ENCODE measurements at places on chromosomes 3 and 15.

GRCh38 chr3:145760036-145760435 lies 400.9 kb downstream of the PLOD2 start:
- DNase-seq = no peak

DNA sequence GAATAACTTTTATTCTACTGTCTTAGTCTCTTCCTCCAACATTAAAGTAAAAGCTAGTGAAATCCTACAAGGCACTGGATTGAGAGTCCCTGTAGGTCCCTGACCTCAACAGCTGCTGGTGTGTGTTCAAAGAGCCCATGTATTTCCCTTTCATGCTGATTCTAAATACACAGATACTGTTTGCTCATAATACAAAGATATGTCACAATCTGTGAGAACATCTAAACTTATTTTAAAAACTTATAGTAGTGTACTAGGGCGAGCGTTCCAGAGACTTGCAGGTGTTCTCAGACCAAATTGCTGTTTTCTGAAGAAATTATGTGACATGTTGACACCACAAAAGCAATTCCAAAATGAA lies 145.9 kb upstream of the LIPC start:
- DNase-seq = no peak

- DNase-seq = no peak
Measured at GRCh38 chr3:4503050-4503449, 9.9 kb downstream of the ITPR1 start.

- DNase-seq = no peak
Measured at GRCh38 chr15:58467722-58468423, 36.1 kb downstream of the LIPC start.

DNA sequence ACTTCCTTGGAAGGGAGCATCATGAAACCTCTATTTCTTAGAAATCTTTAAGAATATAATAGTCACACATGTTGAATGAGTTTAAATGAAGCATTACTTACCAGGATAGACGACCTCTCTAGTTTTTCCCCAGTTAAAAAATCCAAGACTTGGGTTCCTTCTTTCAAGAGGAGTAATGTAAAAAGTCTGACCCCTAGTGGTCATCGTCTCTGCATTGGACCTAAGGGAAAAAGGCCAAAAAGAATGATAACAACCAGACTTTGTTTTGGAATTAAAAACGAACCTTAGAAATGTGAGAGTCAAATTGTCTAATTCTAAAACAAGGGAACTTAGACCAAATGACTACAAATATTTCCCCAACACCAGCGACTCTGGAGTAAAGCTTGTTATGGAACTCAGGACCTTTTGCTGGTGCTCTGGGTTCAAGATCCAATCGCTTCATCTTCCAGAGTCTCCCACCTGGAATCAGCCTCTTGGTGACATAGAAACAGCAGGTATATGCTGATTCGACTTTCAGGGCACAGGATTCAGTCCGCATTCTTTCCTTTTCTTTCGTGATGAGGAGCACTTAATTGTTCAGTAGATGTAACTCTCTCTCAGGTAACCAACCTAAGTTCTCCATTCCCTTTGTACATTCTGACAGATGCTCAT lies 214.8 kb upstream of the TPRG1 start:
- DNase-seq = no peak

- no peak for DNase-seq
Measured at GRCh38 chr15:70227147-70227546, 129.4 kb upstream of the TLE3 start.

- no peak for DNase-seq
Measured at GRCh38 chr3:131194816-131195215, 168.1 kb downstream of the NEK11 start.

DNA sequence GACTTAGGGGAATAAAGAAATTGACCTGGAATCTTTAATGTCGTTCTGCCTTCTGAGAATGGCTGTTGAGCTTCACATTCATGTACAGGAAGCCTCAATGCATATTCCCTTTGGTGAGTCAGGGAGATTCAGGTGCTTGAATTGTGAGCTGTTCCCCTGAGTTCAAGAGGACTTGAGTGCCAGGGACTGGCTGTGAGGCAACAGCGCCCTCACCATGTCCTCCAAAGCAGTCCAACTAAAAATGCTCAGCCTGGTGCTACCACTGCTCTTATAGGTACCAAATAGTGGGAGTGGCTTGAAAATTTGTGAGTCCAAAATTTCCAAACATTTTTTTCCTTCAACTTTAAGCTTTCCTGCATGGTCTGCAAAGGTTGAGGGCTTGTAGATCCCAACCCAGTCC lies 54.1 kb downstream of the LEO1 start:
- no peak for DNase-seq

DNA sequence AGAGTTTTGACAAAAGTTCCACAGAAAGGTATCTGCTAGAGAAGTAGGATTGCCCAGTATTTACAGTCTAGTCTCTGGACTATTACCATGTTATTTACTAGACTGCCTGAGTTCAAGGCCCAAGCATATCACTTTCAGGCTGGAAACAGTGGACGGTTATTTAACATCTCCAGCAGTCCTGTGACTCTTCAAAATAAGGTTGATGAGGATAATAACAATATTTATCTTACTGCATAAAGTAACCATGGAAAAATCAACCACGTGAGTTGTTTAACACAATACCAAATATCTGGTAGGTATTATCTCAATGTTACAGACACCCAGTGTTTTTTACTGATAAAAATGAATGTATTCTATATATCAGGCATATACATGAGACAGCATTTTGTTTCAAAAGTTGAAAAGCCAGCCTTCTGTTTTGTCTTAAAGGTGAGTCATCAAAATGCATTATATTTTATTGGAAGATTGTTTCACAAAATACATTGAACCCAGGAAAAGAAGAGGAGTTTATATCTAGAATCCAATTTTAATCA lies 535.8 kb downstream of the TBL1XR1 start:
- DNase-seq = no peak

DNA sequence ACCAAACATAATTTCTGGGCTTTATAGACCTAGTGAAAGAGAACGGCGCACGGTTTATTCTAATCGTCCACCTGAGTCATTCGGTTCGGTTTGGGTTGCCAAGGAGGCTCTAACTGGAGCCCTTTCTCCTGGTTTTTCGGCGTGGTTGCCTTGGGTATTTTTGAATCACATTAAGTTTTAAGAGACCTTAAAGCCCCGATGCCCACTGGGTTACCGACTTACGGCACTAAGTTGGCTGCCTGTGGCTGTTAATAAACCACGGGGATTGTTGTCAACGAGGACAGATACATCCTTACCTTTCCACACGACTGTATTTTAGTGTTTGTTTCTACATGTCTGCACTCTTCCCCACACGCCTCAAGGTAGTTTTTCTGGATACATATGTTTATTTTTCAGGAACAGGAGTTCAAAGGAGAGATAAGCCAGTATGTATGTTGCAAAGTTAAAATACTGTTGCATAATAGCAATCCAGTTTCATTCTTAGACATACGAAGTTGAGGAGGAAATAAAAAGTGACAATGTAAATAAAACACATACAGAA lies 1.2 kb upstream of the ANP32A start:
- no peak for DNase-seq

- no peak for DNase-seq
Measured at GRCh38 chr3:184568924-184569829, 7.6 kb downstream of the EPHB3 start.

DNA sequence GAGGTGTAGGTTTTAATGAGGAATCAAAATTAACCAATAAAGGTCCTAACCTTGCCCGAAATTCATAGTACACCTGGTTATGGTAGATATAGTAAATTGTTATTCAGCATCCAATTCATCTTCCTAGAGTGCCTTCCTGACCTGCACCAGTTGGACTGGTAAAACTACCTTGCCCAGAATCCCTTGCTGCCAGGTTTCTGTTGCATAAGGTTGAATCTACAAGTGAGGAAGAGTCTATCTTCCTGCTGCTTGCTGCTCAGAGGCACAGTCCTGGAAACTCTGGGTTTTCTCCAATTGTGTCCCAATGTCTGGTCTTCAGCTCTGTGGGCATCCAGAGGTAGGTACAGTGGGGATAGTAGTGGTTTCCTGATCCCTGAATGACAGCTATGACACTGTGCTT lies 17.3 kb downstream of the CCDC54 start:
- DNase-seq = no peak
